ENCODE measurements at places on chromosomes 3 and 15.
A peak's percentile ranks its signal among the peaks of the same experiment; 100 is the strongest.

DNA sequence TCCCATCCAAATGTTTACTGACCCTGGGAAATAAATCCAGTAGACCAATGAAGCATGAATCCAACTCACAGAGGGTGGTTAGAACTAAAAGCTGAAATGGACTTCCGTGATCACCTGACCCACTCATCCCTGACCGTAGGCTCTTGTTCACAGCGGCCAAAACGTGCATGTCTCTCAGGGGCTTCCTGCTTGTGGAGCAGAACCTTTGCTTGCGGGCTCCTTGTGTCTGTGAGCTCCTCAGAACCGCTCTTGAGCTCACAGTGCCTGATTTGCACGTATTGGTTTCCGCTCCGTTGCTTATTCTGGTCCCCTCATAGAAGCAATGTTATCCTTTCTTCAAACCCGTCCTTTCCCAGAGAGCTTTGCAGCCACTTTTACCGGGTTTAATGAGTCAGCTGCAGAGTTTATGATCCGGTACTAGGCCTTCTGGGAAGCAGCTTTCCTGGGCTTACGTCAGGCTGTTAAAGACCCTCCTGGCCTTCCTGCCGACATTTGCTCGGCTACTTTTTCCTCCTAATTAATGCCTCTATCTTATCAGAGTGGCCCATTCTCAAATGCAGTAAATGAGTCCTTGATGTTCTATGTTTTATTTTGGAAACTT lies 35.4 kb downstream of the LIPC start:
- ATAC-seq = no peak

DNA sequence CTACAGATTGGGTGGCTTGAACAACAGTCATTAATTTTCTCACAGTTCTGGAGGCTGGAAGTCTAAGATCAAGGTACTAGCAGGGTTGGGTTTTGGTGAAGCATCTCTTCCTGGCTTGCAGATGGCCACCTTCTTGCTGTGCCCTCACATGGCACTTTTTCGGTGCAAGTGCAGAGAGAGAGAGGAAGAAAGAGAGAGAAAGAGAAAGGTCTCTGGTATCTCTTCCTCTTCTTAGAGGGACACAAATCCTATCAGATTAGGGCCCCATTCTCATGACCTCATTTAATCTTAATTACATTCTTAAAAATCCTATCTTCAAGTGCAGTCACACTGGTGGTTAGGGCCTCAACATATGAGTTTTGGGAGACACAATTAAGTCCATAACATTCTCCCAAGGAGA lies 167.1 kb downstream of the NFKBIZ start:
- ATAC-seq = peak; percentile 54

DNA sequence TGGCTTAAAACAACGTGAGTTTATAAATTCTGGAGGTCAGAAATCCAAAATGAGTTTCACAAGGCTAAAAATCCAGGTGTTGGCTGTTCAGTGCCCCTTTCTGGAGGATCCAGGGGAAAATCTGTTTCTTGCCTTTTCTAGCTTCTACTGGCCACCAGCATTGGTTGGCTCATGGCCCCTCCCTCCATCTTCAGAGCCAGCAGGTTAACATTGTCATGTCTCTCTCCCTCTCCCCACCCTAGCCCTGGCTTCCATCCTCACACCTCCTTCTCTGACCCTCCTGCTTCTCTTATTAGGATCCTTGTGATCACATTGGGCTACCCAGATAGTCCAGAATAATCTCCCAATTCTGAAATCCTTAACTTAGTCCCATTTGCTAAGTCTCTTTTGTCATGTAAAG lies 32.9 kb upstream of the MGLL start:
- no peak for ATAC-seq

GRCh38 chr15:61216519-61216918 lies 12.6 kb downstream of the RORA start:
- ATAC-seq = no peak

DNA sequence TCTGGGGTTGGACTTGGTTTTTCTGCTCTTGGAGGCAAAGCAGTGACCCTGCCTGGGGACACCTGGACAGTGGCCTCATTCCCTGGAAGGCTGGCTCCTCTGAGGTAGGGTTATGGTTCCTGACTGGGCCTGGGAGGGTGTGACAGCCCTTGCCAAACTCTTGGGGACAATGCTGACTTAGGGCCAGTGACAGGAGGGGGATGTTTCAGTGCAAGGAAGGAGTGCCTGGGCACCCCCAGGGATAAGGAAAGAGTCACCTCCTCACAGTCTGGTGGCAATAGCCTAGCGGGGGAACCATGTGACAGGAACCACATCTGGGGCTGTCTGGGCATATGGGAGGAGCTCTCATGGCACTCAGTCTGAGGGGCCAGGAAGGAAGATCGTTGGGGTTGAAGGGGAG lies 91.8 kb downstream of the ABHD5 start:
- ATAC-seq = no peak

DNA sequence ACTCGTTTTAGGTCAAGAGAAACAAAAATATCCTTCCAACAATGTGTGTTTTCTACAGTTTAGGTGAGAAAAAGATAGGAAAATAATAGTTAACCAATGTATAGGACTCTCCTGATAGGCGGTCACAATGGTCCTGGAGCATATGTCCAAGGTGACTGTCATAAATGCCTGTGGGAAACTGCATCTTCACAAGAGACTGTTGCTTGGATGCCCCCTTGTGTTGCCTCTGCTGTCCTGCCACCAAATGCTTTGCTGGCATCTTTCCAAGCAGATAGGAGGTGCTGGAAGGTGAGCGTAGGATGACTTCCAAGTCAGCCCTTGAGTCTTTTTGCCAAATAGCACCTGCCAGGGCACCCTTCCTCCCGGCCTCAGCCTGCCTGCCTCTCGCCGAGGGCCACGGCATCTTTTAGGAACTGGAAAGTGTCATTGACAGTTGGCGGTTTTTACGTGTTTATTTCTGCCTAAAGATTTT lies 24.1 kb upstream of the SACM1L start:
- peak; percentile 57 for ATAC-seq

GRCh38 chr3:127351321-127351720 lies 63.5 kb upstream of the PRR20G start:
- ATAC-seq = no peak

GRCh38 chr3:50124052-50124799 lies 30.9 kb upstream of the SEMA3F start:
- no peak for ATAC-seq

DNA sequence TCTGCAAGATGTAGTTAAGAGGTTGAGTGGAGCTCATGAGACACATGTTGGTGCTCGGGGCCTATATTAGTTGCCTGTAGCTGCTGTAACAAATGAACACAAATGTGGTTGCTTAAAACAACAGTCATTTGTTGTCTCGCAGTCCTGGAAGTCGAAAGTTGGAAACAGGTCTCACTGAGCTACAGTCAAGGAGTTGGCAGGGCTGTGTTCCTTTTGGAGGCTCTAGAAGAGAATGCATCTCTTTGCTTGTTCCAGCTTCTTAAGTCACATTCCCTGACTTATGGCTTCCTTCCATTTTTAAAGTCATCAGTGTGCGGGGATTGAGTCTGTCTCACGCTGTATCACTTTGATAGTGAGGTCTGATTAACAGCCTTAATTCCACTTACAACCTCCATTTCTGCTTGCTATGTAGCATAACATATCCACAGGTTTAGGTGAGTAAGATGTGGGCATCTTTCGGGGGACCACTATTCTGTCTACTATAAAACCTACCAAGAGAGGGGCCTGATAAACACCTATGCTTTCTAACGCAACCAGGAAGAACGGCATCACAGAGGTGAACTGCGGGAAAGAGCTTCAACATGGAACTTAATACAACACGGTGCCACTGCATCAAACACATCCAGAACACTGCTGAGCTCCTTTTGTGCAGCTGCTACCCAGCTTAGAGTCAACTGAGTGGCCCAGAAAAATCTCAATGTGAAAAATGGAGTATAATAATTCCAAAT lies 119.4 kb downstream of the ATP10A start:
- no peak for ATAC-seq

DNA sequence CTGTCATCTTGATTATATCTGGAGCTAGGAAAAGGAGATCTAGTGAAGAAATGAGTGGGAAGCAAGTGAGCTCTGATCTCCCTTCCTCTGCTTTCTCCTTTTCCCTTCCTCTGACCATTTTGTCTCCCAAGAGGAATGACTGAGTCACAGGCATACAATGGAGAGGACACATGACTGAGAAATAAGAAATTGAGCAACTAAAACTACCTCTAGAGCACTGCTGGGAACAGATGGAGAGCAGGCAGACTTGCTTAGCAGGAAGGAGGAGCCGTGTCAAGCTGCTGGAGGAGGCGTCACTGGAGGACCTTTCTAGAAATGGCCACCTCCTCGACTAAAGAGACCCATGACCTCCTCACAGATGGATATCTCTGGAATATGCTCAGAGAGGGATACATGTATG lies 66.9 kb upstream of the MYO5C start:
- no peak for ATAC-seq

- no peak for ATAC-seq
These were observed 8.8 kb upstream of the FAM240A start for GRCh38 chr3:46603446-46604046.

- ATAC-seq = peak; percentile 67
These were observed 38.7 kb downstream of the HSPBAP1 start for GRCh38 chr3:122754929-122755328.

DNA sequence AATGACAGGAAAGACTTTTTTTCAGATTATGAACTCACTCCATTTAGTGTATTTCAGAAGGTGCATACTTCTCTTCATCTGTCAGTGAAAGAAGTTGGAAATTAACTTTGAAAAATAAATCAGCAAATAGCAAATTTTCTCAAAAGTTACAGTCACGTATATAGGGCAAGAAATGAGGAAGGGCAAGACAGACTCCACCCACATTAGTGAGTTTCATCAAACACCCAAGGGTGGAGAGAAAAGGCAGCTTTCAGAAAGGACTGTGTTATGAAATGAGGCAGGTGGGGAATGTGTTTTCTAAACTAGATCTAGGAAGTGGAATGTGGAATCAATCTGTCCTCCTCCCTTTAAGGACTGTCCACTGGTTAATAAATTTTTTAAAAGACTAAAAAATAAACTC lies 2.9 kb downstream of the SLC22A13 start:
- ATAC-seq = peak; percentile 63

DNA sequence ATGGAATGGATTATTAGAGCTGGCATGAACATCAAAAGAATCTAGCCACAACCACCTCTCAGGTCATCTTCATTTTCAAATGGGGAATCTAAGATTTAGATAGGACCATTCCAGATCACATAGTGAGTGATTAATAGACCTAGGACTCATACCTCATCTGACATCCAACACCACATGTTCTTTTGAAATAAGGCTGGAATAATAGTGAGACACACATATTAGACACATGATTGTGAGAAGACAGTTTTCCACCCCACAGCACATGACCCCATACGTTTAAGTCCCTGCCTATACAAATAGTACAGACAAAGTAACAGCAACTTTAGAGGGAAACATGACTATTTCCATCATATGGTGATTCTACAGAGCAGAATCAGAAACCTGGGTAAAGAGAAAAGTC lies 344.7 kb upstream of the TPRG1 start:
- no peak for ATAC-seq

DNA sequence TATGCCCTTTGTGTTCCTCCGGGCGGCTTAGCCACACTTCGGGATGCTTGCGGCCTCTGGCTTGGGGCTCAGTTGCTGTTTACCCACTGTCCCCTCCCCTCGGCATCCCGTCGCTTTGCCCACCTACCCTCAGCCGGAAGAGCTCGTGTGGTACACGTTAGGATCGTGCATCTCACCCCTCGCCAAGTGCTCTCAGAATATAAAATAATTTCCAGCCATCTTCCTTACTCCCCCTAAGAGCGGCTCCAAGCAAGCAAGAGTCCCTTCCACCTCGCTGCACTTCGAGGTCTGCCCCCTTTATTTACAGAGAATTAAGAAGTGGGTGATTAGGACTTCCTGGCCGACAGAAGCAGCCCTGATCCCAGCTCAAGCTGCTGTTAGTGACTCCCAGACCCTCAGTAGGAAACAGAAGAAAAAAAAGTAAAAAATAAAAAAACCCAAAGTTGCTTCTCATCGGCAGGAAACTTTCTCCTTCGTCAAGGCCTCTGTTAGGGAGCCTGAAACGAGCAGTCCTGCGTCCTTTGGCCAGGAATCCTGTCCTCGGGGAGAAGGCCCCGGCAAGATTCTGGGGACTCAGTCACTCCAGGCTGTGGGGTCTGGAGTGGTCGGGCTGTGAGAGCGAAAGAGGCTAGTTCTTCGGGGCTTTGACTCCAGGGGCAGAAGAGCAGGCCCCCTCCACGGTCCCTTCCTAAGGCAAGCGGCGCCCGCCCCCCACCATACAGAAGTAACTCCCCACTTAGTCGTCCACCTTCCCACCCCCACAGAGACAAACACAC lies 3.0 kb downstream of the MEIS2 start:
- no peak for ATAC-seq

- no peak for ATAC-seq
These were observed 151.7 kb upstream of the TBL1XR1 start for GRCh38 chr3:177348974-177349373.

GRCh38 chr3:173615661-173616060 lies 218.1 kb downstream of the NLGN1 start:
- ATAC-seq = no peak

DNA sequence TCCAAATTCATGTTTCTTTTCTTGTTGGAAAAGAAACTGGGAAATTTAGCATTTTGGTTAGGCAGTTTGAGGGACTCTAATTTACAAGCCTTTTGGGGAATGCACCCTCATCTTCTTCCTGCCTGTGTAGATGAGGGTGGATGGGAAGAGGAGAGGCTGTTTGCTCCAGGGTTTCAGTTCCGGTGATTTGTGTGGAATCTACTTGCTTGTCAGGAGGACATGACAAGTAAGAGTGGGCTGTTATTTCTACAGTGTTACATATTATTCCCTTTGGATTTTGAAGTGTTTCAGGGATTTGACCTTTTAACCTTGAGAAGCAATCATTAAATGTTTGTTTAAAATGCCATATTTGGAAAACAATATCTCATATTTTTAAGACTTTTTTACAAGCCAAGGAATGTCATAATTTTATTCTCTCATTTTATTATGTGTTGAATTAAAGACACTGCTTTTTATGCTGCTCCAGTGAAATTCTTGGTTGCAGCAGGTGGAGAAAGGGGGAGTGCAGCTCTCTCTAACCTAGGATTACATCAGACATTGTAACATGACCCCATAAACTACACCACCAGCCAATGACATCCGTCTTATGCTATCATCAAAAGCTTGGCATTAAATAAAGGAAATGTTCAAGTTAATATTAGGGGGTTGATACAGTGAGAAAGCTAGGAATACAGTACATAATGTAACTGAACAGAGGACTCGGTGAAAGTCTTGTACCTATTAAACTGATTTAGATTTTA lies 30.2 kb downstream of the PLAAT1 start:
- ATAC-seq = no peak
